Stimulated activated CD8-positive, alpha-beta memory T cell treated with anti-CD3 and anti-CD28 coated beads, Interleukin-4, amount 100 ng/mL, for 1 hour (primary cell): ENCODE measurements at places on chromosomes 4 and X.
A peak's percentile ranks its signal among the peaks of the same experiment; 100 is the strongest.

GRCh38 chrX:19625612-19626011 lies 110.3 kb upstream of the MAP3K15 start:
- no peak for DNase-seq

GRCh38 chr4:171582961-171583581 lies 230.1 kb upstream of the GALNTL6 start:
- DNase-seq = no peak

- DNase-seq = no peak
Measured at GRCh38 chr4:63105839-63106238, 1303.4 kb downstream of the TECRL start.

- DNase-seq = no peak
Measured at GRCh38 chr4:1478766-1479355, 72.6 kb upstream of the NKX1-1 start.

- no peak for DNase-seq
Measured at GRCh38 chr4:34187056-34187455, 2057.3 kb downstream of the ARAP2 start.

- DNase-seq = no peak
Measured at GRCh38 chr4:1496116-1496642, 89.9 kb upstream of the NKX1-1 start.

GRCh38 chr4:16067515-16067914 lies 16.3 kb downstream of the PROM1 start:
- no peak for DNase-seq

- DNase-seq = no peak
Measured at GRCh38 chr4:5971078-5971450, 47.2 kb downstream of the C4orf50 start.

DNA sequence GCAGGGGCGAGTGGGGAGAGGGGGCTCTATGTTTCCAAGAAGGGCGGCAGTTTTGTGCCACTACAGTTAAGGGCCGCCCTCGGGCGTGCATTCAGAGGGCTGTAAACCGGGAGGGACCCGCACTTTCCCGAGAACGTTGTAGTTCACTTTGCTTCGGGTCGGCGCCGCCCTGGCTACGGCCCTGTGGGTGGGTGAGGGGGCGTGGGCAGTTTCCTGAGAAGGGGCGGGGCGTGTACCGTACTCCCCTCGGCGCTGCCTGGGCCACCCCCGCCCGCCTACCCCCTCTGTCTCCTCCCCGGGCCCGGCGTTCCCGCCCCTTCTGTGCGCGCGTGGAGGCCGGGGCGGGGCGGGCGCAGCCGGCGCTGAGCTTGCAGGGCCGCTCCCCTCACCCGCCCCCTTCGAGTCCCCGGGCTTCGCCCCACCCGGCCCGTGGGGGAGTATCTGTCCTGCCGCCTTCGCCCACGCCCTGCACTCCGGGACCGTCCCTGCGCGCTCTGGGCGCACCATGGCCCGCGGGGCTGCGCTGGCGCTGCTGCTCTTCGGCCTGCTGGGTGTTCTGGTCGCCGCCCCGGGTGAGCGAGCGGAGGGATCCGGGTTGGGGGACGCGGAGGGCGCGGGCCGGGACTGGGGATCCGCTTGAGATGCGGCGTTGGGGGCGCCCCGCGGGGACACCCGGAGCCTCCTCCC lies at the start of gene CD99:
Gene CD99, plus strand, starts transcription at position 440 of the 687 bp plus-strand sequence. Its CDS starts 66 bp downstream, at position 506.
- peak; percentile 80 for DNase-seq

DNA sequence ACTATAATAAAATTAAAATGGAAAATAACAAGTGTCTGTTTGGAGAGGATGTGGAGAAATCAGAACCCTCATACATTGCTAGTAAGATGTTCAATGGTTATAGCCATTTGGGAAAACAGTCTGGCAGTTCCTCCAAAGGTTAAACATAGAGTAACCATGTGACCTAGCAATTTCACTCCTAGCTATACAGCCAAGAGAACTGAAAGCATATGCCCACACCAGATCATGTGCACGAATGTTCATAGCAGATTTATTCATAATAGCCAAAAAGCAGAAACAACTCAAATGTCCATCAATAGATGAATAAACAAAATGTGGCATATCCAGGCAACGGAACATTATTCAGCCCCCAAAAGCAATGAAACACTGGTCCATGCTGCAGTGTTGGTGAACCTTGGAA lies 9.4 kb upstream of the CCNQ start:
- no peak for DNase-seq

DNA sequence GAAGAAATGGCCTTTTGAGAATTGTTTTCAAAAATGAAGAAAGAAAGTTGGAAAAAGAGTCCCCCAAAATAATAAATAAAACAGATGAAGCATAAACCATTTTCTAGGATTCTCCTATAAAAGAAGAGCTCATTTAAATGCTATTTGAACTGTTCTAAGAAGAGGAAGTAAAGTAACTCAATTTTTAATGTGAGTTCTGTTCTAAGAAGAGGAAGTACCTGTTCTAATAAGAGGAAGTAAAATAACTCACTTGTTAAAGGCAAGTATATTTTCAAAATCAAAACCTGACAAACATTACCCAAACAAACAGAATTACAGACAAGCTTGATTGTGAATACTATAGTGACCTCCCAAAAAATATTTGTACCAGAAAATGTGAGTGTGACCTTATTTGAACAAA lies 1326.3 kb downstream of the C4orf33 start:
- no peak for DNase-seq

- no peak for DNase-seq
Measured at GRCh38 chr4:158667651-158668198, 4.0 kb downstream of the C4orf46 start.

DNA sequence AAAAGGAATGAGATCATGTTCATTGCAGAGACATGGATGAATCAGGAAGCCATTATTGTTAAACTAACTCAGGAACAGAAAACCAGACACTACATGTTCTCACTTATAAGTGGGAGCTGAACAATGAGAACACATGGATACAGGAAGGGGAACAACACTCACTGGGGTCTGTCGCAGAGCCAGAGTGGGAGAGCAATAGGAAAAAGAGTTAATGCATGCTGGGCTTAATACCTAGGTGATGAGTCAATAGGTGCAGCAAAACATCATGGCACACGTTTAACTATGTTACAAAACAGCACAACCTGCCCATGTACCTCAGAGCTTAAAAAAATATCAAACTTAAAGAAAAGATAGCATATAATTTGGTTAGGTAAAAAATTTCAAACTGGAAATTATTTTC lies 281.4 kb downstream of the PABPC4L start:
- no peak for DNase-seq

GRCh38 chr4:109816082-109816442 lies 500 bp downstream of the GAR1 start:
- peak; percentile 11 for DNase-seq

GRCh38 chrX:50962156-50962555 lies 51.6 kb downstream of the BMP15 start:
- DNase-seq = no peak

GRCh38 chr4:57158221-57158620 lies 48.0 kb upstream of the IGFBP7 start:
- no peak for DNase-seq

DNA sequence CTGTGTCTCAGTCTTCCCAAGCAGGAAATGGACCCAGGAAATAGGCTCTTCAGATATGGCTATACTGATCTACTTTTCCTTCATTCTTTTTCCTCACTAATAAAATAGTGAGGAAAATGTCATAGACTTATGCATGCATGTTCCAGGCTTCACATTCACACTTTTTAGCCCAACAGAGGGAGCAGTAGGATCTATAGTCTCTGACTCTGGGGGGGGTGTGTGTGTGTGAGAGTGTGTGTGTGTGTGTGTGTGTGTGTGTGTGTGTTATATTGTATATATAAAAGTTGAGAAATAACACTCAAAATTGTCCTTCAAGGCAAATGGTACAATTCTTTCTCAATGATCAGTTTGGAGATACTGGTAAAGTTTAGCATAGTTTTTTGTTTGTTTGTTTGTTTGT lies 297.2 kb upstream of the GALNT7 start:
- DNase-seq = no peak

- no peak for DNase-seq
Measured at GRCh38 chr4:184198190-184198589, 19.5 kb downstream of the ENPP6 start.

- no peak for DNase-seq
Measured at GRCh38 chr4:24105327-24106038, 215.6 kb upstream of the PPARGC1A start.

DNA sequence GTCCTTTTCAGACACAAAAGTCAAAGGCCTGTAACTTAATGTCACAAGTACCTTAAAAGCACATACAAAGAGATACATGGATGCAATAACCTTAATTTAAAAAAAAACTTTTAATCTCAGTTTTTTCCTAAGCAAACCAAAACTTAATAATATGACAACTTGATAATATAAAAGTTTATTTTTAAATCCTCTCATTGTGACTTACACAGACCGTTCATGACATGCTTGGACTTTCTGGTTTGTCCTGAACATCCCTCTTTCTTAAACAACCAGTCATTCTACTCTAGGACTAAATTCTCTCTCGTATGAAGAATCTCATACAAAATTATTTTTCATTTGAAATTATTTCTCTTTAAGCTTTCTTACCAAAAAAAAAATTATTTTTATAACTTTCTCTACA lies 43.1 kb upstream of the CYP2U1 start:
- no peak for DNase-seq

GRCh38 chrX:48480583-48480982 lies 4.6 kb downstream of the FTSJ1 start:
- DNase-seq = no peak

- no peak for DNase-seq
Measured at GRCh38 chrX:75522565-75523431, at the start of gene ZDHHC15. ZDHHC15 (minus strand) TSS chrX:75523037; CDS start chrX:75523024, 13 bp downstream.

GRCh38 chr4:7757501-7758471 lies 181.9 kb downstream of the AFAP1 start:
- DNase-seq = no peak

DNA sequence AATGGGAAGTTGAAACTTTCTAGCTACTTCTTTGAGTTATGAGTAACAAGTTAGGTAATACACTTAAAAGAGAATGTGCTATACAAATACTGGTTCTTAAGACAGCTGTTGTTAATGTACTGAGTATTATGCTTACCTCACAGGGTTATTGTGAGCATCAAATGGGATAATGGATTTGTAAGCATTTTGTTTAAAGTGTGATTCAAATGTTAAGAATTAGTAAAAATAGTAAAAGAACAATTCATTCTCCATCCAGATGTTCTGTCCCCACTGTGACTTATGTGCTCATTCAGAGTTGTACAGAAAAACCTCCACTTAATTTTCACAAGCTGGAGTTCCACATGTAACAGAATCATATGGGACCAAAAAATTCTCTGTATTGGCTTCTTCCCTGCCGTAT lies 63.6 kb downstream of the AR start:
- DNase-seq = no peak

- DNase-seq = no peak
Measured at GRCh38 chr4:141548791-141549190, 87.6 kb upstream of the IL15 start.

- no peak for DNase-seq
Measured at GRCh38 chr4:18698119-18698883, 676.7 kb upstream of the LCORL start.

DNA sequence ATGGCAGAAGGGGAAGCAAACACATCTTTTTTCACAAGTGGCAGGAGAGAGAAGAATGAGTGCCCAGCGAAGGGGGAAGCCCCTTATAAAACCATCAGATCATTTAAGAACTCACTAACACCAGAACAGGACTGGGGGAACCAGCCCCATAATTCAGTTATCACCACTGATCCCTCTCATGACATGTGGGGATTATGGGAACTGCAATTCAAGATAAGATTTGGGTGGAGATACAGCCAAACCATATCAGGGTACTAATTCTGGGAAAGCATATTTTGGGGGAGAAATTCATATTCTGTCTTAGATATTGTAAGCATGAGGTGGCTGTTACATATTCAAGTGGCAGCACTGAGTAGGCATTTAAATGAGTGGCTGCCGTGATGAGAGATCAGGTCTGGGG lies 87.8 kb downstream of the RAPGEF2 start:
- DNase-seq = no peak

DNA sequence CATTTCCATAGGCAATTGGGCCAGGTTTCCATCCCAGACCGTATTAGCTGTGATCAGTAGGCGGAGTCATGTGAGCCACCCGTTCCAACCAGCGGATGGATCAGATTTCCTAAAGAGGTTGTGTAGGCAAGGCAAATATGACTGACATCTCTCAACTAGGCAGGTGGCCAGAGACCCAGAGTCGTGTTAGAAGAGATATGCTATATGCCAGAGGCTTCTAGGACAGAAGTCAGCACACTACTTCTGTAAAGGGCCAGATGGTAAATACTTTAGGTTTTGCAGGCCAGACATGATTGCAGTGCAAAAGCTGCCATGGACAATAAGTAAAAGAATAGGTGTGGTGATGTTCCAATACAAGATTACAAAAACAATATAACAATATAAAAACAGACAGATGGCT lies 788.4 kb downstream of the RPA4 start:
- DNase-seq = no peak

- DNase-seq = no peak
Measured at GRCh38 chr4:174864031-174864430, 35.0 kb upstream of the GLRA3 start.

DNA sequence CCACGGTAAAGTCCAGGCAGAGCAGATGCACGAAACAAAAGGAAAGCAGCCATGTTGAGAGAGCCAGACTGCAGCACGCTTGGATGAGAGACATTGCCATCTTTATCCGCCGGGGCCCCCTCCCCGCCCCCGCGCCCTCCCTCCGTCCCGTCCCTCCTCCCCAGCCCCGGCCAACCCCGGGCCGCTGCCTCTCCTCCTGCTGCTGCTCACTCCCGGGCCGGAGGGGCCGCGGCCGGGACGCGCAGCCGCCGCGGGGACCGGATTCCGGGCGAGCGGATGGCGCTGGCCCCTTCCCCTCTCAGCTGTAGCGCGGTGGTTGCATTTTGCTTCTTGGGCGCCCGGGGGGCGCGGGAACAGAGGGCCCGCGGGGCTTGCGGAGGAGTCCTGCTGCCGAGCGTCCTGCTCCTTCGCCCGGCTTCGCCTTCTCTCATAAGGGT lies 542 bp downstream of the RNF150 start:
- no peak for DNase-seq

GRCh38 chrX:16239211-16239610 lies 71.9 kb downstream of the MAGEB17 start:
- DNase-seq = no peak

DNA sequence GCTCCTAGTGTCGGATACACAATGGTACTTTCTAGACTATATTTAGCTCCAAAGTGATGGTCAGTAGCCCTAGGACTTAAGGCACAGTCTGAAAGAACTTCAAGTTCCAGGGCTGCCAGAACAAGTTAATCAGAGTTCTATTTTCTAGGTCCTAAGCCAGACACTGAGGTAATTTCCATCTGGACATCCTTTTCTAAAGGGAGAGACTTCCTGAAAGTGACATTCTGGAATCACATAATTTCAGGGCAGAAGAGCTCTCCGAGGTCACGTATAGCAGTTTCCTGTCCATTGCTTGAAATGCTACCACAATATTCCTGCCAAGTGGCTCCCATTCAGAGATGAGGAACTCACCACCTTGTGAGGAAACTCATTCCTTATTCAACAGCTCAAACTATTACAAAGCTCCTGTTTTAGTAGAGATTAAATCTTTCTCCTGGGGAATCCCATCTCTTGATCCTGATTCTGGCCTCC lies 117.9 kb downstream of the COL25A1 start:
- DNase-seq = no peak

- DNase-seq = no peak
Measured at GRCh38 chr4:48546336-48546735, 56.3 kb downstream of the ZAR1 start.
